Activated T-cell treated with anti-CD3 and anti-CD28 coated beads, Interleukin-2, amount 50 U/mL, for 24 hours (primary cell): ENCODE measurements at places on chromosomes 3 and 15.

- DNase-seq, result no peak
Measured at GRCh38 chr3:99708207-99708745, 69.9 kb downstream of the COL8A1 start.

DNA sequence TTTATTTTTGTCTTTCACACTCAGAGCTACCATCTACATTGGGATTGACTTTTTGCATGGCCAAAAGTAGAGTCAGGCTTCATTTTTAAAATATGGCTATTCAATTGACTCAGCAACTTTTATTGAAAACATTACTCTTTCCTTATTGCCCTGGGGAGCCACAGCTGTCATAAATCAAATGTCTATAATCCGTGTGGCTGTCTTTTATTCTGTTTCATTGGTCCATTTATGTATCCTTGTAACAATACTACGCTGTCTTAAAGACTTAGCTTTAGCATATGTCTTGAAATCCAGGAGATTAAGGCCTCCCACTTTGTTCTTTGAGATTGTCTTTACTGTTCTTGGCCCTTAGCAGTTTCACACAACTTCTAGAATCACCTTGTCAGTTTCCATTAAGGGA lies 55.2 kb downstream of the CEMIP start:
- no peak for DNase-seq

DNA sequence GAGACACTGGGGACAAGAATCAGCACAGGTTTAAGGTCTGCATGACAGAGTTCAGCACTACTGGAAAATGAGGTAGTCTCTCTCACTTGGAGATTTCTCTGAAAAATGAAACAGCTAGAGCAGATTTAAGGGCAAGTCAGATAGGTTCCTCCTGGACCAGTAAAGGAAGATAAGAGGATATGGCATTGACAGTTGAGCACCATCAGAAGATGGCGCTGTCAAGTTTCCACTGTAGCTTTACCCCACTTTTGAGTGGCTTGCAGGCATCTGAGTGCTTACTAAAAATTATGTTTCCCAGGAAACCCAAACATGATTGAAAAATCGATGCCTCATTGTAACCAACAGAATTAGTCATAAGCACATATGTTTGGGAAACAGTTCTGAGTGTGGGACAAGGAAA lies 407.2 kb upstream of the UBE2E2 start:
- no peak for DNase-seq

DNA sequence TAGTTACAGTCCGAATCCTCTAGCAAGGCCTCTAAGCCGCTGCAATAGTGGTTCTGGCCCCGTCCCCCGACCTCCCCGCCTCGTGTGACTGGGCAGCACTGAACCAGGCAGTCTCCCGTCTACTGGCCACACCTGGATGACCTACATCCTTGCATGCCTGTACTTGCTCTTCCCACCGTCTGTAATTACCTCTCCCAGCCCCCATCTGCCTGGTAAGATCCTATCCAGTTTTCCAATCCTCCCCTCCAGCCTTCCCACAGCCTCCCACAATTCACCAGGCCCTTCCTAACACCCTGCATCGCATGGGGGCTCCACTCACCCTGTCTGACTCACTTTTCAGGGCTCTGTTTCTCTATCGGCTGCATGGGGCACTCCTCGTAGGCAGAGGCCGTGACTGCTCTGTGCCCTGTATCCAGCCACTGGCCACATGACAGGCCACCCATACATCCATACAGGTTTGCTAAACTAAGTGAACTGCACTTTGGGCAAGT lies 32.8 kb downstream of the XXYLT1 start:
- DNase-seq, result peak; percentile 5

DNA sequence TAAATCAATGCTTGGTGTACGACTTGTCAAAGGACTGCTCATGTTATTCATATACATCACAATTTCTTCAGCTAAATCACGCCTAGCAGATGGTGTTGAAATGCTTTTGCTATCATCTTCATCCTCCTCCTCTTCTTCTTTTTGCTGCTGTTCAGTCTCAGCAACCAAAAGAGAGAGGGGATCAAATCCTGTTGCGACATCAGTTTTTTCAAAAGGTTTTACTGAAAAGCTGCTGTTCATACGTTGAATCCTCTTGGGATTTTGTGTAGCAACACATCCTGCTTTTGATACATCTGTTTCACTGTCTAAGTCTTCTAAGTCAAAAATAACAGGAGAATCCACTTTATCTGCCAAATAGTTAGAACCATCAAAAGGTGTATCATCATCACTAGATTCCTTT lies 69.0 kb downstream of the SLC24A1 start:
- no peak for DNase-seq

DNA sequence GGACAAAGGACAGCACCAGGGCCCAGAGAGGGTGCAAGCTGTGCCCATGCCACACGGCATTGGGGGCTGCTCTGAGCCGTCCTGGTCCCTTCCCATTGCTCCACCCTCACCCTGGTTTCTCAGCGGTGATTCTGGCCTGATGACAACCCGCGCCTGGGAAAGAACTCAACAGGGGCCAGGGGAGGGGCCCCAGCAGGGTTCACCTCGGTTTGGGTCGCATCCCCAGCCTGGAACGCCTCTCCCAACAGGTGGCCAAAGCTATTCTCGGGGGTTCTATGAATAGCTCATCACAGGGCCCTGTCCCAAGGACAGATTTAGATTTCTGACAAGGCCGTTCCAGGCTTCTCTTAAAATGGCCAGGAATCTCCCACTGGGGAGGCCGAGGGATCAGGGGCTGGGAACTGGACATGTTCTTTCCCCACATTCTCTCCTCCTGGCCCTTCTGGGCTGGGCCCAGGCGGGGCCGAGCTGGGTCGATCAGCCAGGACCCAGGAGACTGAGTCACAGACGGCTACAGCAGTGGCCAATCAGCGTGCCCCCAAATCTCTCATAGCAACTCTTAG lies 17.9 kb downstream of the GRIP2 start:
- no peak for DNase-seq

DNA sequence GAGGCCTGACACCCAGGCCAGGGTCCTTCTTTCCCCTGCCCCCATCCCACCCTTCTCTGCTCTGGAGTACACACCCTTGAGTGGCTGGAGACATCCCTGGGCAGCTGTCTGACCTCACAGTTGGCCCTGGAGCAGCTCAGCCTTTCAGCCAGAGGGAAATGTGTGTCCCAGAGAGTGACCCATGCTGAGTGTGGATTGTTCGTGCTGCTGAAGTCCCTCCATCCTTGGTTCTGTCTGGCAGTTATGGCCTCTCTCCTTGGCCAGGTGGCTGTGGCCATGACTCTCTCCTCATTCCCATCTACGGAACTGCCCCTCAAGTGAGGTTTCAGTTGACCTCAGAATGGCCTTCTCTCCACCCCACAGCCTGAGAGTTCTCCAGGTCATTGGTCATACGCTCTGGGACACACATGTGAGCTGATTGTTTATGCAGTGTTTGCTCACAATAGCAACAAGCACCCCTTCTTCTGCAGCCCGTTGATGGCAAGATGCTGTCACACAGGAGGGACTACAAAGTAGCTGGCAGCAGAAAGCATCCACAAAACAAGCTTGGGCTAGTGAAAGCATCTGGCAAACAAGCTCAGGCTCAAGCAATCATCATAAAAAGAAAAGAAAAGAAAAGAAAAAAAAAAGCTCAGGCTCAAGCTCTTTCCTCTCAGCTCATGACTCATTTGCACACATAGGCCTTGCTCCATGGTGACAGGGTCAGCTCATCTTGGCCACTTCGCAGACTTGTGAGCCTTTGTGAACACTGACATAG lies 55.3 kb upstream of the ITGA11 start:
- no peak for DNase-seq

DNA sequence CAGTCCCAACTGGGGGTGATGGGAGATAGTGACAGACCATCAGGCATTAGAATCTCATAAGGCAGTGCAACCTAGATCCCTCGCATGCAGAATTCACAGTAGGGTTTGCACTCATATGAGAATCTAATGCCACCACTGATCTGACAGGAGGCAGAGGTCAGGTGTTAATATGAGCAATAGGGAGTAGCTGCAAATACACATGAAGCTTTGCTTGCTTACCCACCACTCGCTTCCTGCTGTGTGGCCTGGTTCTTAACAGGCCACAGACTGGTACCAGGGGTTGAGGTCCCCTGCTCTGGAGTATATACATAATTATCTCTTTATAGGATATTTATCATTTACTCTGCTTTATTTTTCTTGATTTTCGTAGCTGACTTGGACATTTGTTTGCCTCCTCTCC lies 36.0 kb upstream of the ZMAT3 start:
- DNase-seq, result no peak

DNA sequence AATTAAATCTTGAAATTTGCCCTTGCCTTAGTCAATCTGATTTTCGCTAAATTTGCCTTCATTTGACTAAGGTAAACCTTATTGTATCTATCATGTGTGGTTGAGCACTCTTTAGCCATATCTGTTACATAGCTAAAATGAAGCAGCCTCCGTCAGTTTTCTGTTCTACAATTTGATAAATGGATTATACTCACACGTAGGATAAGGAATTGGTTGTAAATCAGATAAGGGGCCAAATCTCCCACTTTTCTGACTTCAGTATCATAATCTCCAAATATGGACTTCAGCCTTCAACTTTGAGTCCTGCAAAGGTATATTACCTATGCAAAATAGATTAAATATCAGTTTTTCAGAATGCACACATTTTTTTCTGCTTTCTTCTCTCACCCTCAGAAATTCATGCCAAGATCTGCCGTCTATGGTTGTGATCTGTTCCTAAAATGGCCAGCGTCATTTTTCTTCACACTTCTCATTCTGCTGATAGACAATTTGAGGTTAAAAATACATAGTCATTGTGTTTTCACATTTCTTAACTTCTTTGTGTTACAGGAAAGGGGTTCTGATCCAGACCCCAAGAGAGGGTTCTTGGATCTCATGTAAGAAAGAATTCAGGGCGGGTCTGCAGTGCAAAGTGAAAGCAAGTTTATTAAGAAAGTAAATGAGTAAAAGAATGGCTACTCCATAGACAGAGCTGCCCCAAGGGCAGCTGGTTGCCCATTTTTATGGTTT lies 36.9 kb downstream of the RAB8B start:
- DNase-seq, result no peak

GRCh38 chr3:187689984-187690383 lies 12.4 kb downstream of the RTP2 start:
- no peak for DNase-seq

GRCh38 chr15:45550436-45550835 lies 27.9 kb upstream of the SLC30A4 start:
- DNase-seq, result no peak

DNA sequence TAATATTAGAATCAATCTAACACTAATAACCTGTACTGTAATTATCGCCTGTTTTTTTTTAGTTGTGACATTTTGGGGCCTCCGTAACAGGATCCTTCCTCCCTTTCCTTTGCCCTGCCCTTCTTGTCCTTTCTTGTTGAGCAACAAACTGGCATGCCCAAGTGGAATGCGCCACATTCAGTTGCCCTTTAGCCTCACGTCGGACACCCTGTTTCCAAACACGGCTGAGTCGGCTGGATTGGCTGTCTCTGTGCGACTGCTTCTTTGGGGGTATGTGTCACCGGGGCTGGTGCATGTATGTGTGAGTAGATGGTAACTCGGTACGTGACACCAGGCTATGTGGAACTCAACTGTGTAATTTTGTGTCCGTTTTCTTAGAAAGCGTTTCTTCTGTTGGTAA lies 24.1 kb downstream of the TRAK1 start:
- DNase-seq, result no peak
